Renal cortex interstitium (tissue), 15 donors: ENCODE measurements at places on chromosomes 1 and 21. TPM values are rescaled to one million over a fixed set of nuclear protein-coding genes. Genes with fewer than 3 reads are reported as not detected.

Gene LY9
- 0.11 TPM for polyA plus RNA-seq

Gene WNT9A
- polyA plus RNA-seq, result 1.2 TPM

Gene NGF
- polyA plus RNA-seq, result 1.1 TPM

Gene MX2
- polyA plus RNA-seq, result 2.4 TPM

Gene ANGPTL3
- polyA plus RNA-seq, result 7.2 TPM

GRCh38 chr1:194586302-194586701 is 1399.9 kb upstream of the B3GALT2 start:
- DNase-seq, result no peak

DNA sequence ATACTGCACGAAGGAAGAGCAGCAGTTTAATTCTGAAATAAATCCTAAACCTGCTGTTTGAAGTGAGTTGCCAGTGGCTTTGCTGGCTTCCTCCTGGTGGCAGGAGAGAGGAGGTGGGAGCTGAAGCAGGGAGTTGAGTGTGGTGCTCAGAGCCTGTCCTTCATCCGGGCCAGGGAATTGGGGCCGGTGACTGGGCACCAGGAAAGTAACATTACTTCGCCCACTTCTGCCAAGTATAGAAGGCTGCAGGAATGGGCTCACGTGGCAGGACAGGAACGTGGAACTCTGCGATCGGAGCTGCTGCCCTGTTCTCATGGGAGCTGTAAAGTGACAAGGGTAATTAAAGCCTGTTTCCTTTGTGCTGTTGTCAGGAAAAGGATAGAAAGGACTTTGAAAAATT is 8.7 kb downstream of the TOR3A start:
- no peak for DNase-seq

GRCh38 chr1:203275656-203276272 is 29.6 kb upstream of the BTG2 start:
- DNase-seq, result no peak

DNA sequence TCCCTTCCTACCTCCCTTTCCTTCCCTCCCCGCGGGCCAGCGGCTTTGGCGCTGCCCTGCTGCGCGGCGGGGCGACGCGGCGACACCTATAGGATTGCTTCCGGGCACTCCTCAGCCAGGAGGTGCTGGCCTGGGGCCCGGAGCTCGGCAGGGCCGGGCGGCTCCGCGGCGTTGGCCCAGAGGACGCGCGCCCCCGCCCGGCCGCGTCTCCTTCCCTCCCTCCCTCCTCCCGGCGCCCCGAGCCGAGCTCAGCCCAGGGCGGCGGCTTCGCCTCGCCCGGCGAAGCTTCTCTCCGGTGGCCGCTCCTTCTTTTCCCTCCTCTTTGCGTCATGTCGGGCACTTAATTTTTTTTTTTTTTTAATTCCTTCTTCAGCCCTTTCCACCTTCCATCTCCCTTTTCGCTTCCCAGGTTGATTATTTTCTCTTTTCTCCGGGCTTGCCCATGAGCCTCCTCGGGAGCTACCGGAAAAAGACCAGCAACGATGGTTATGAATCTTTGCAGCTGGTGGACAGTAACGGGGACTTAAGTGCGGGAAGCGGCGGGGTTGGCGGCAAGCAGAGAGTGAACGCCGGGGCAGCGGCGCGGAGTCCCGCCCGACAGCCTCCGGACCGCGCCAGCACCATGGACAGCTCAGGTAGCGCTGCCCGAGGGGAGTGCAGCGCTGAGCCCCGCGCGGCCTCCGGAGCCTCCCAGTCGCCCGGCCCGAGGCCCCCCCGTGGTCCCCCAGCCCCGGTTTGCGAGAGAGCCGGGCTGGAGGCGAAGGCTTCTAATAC is at the start of gene DNAJC6:
Gene DNAJC6 (plus strand): TSS at position 240 of the 774 bp plus-strand sequence. CDS start 203 bp downstream, at position 443.
- peak; percentile 80 for DNase-seq

- DNase-seq, result peak; percentile 97
These were observed 3.0 kb upstream of the ID3 start for GRCh38 chr1:23562137-23562876.

DNA sequence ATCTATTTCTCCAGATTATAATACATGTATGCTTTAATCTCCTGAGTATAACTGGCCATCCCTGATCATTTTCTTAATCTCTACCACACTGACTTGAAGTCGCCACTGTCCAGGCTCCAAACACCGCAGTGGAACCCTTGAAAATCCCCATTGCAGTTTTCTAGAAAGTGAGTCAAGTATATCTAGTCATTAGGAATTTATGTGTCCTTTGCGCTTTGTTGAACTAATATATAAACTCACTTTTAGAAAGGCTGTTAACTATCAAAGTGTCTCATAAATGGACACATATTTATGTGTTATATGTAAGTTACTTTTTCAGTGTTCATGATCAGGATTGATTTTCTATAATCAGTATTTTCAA is 211.5 kb downstream of the PATJ start:
- no peak for DNase-seq

GRCh38 chr1:211099393-211099792 is 34.6 kb downstream of the KCNH1 start:
- DNase-seq, result no peak

DNA sequence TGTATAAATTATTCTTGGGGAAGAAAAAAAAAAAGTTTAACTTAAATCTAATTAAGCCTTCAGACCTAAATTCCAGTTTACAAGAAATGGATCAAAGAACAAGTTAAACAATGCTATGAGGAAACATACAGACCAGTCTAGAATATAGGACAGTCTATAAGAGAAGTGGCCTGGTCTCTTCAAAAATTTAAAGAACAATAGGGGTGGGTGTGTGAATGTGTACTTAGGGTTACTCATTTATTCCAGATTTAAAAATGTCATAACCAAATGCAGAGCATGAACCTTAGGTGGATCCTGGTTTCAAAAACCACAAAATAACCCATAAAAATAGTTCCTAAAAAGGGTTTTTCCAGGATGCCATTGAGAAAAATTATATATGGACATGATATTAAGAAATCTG is 21.8 kb upstream of the SYNJ1 start:
- DNase-seq, result no peak

GRCh38 chr1:33152685-33153432 is 29.0 kb downstream of the TRIM62 start:
- DNase-seq, result no peak
